ENCODE measurements at places on chromosomes 7 and 10. TPM values are rescaled to one million over a fixed set of nuclear protein-coding genes. Genes with fewer than 3 reads are reported as not detected.

GRCh38 chr7:89771003-89771636 lies 383.1 kb upstream of the STEAP1 start:
- no peaks in the 10 kb centered on the region for H3K4me1 ChIP-seq
- H3K4me3 ChIP-seq: no peak overlapping the region
- no peaks in the 10 kb centered on the region for H3K27me3 ChIP-seq
- H3K27ac ChIP-seq: no peak overlapping the region
- no peak for DNase-seq
- H3K36me3 ChIP-seq: no peaks in the 10 kb centered on the region

- H3K27me3 ChIP-seq: no peaks in the 10 kb centered on the region
- DNase-seq: peak; percentile 89
- H3K27ac ChIP-seq: peak overlapping the region; percentile 53
- no peaks in the 10 kb centered on the region for H3K36me3 ChIP-seq
These were observed 4.4 kb downstream of the MSRB2 start for GRCh38 chr10:23099816-23100215.

DNA sequence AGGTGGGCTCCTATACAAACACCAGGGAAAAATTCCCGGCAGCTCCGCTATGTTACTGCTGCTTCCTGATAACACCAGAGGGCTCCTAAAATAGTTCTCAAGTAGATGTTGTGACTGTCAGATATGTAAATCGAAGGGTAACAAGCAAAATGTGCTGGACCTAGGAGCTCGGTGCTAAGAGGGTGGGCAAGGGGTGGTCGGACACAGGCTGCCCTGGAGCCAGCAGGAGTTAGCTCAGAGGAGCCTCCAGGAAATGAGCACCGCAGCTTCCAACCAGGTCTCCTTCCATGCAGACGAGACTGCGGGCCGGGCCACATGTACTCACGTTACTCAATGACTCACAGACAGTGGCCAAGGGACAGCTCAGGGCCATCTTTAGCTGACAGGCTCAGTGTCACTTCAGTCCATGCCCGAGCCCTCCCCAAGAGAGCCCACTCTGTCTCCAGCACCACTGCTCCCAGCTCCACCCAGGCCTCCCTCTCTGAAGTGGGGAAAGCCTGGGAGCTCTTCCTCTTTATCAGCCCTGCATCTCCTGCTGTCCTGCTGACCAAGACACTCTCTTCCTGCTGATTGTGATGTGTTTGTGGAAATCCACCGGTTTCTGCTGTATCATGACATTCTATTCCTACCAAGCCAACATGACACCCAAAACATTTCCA lies 37.2 kb upstream of the TMEM273 start:
- no peak overlapping the region for H3K4me3 ChIP-seq
- no peaks in the 10 kb centered on the region for H3K27me3 ChIP-seq
- no peak for DNase-seq
- H3K36me3 ChIP-seq: no peaks in the 10 kb centered on the region
- H3K4me1 ChIP-seq: no peaks in the 10 kb centered on the region

DNA sequence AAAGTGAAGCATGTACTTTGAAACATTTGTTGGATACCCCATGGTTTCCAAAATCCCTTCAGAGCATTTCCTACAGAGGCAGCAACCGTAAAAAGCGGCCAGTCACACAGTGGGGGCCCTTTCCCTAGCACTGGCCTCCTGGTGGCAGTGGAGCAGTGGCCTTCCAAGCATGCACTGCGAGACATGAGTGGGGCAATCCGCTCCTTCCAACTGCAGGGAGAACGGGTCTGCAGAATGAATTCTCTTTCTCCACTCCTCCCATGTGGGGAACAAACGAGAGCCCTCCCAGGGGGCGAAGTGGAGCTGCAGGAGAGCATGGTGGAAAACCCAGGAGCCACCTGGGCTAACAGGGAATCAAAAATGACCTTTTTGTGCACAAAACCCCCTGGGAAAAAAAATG lies 542.9 kb upstream of the GALNT17 start:
- H3K27me3 ChIP-seq: no peaks in the 10 kb centered on the region
- no peaks in the 10 kb centered on the region for H3K36me3 ChIP-seq
- no peak overlapping the region for H3K27ac ChIP-seq
- H3K4me3 ChIP-seq: no peak overlapping the region
- peaks cover 6% of the 10 kb centered on the region for H3K4me1 ChIP-seq

GRCh38 chr7:64965594-64965993 lies 25.2 kb downstream of the ZNF117 start:
- no peak for DNase-seq
- no peak overlapping the region for H3K4me3 ChIP-seq
- H3K36me3 ChIP-seq: no peaks in the 10 kb centered on the region
- H3K27ac ChIP-seq: no peak overlapping the region

- peak; percentile 59 for DNase-seq
- no peaks in the 10 kb centered on the region for H3K27me3 ChIP-seq
- H3K4me1 ChIP-seq: peaks cover 1% of the 10 kb centered on the region
- H3K4me3 ChIP-seq: peak overlapping the region; percentile 51
- peaks cover 2% of the 10 kb centered on the region for H3K36me3 ChIP-seq
- H3K27ac ChIP-seq: peak overlapping the region; percentile 67
These were observed 9.8 kb upstream of the GRB10 start for GRCh38 chr7:50792342-50793119.

- peak overlapping the region; percentile 100 for H3K27ac ChIP-seq
- DNase-seq: no peak
- H3K4me3 ChIP-seq: peak overlapping the region; percentile 94
- H3K27me3 ChIP-seq: no peaks in the 10 kb centered on the region
- H3K36me3 ChIP-seq: peaks cover 3% of the 10 kb centered on the region
These were observed 317 bp downstream of the PDZD7 start for GRCh38 chr10:101030496-101031127.

DNA sequence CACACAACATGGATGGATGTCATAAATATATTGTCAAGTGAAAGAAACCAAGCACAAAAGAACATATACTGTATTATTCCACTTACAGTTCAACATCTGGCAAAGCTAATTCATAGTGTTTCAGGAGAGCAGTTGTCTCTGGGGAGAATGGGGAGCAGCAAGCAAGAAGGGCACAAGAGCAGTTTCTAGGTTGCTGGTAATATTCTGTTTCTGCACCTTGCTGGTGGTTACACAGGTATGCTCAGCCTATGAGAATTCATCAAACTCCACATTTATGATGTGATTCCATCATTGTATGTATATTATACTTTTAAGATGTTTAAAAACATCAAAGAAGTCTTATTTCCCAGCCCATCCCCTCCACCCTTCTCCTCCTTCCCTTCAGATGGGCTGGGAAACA lies 18.1 kb upstream of the PALS2 start:
- no peaks in the 10 kb centered on the region for H3K4me1 ChIP-seq
- no peak overlapping the region for H3K27ac ChIP-seq
- no peak for DNase-seq
- no peaks in the 10 kb centered on the region for H3K36me3 ChIP-seq
- H3K4me3 ChIP-seq: no peak overlapping the region

DNA sequence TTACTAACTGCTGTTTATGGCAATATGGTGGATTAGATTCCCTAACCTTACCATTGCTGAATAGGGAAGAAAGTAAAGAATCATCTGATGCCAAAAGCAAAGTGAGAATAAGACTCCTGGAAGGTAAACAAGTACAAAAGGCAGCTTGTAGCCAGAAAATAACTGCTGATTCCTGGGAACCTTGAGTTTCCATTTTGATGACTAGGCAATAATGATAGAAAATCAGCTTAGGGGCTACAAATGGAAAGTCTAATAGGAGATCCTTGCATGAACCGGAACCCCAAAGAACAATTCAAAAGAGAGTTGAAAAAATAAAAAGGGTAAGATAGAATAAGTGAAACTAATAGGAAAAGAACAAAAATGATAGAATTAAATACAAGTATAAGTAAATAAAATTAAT lies 316.4 kb downstream of the PHTF2 start:
- no peak for DNase-seq
- H3K4me1 ChIP-seq: no peaks in the 10 kb centered on the region
- H3K4me3 ChIP-seq: no peak overlapping the region
- H3K27me3 ChIP-seq: no peaks in the 10 kb centered on the region

- no peak overlapping the region for H3K4me3 ChIP-seq
- no peaks in the 10 kb centered on the region for H3K36me3 ChIP-seq
- H3K27me3 ChIP-seq: no peaks in the 10 kb centered on the region
- no peak for DNase-seq
- no peak overlapping the region for H3K27ac ChIP-seq
These were observed 198.6 kb upstream of the BMPER start for GRCh38 chr7:33706771-33707200.

- H3K36me3 ChIP-seq: no peaks in the 10 kb centered on the region
- peaks cover 5% of the 10 kb centered on the region for H3K4me1 ChIP-seq
- H3K27ac ChIP-seq: peak overlapping the region; percentile 98
- H3K4me3 ChIP-seq: peak overlapping the region; percentile 81
- DNase-seq: peak; percentile 87
These were observed 578 bp downstream of the ZMYND11 start for GRCh38 chr10:135601-136464.

DNA sequence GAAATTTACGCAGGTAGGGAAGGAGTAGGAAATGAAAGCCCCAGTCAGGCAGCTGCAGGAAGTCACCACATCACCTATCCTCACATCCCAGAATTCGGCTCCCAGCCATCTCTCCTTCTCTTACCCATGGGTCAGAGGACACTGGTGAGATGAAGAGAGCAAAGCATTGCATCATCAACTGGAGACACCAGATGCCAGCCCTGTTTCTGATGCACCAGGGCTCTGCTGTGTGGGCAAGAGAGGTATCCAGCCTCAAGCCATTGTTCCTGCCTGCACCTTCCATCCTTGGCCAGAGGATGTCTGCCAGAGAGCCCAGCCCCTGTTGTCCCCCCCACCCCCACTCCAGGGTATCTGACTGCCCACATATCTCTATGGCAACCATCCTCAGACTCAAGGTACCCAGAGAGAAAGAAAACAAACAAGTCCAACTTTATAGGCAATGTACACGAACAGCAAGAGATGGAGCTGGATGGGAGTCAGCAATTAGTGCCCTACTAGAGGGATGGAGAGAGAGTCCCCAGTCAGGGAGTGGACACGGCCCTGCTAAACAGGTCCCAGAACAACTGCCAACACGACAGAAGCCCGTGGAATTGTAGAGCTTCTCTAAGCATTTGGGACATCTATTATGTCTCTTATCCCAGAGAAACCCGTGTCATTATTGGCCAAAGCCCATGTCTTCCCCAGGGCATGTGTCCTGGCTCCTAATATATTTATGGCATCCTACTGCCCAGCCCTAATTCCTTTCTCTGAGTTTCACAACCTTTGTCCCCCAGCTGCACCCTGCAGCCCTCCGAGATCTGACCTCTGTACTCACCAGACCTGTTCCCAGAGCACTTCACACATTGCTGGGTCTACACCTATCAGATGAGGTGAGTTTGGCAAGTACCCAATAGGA lies 2.8 kb downstream of the CAMK2G start:
- H3K36me3 ChIP-seq: peaks cover 16% of the 10 kb centered on the region
- peak; percentile 92 for DNase-seq
- H3K4me1 ChIP-seq: peaks cover 9% of the 10 kb centered on the region
- H3K4me3 ChIP-seq: no peak overlapping the region
- no peaks in the 10 kb centered on the region for H3K27me3 ChIP-seq

- H3K4me3 ChIP-seq: no peak overlapping the region
- H3K27ac ChIP-seq: no peak overlapping the region
- no peaks in the 10 kb centered on the region for H3K36me3 ChIP-seq
- DNase-seq: no peak
These were observed 12.9 kb upstream of the ZNF736 start for GRCh38 chr7:64300641-64301405.

- DNase-seq: no peak
- peaks cover 13% of the 10 kb centered on the region for H3K4me1 ChIP-seq
- no peak overlapping the region for H3K4me3 ChIP-seq
- no peak overlapping the region for H3K27ac ChIP-seq
These were observed 18.4 kb upstream of the HABP2 start for GRCh38 chr10:113534423-113534822.

DNA sequence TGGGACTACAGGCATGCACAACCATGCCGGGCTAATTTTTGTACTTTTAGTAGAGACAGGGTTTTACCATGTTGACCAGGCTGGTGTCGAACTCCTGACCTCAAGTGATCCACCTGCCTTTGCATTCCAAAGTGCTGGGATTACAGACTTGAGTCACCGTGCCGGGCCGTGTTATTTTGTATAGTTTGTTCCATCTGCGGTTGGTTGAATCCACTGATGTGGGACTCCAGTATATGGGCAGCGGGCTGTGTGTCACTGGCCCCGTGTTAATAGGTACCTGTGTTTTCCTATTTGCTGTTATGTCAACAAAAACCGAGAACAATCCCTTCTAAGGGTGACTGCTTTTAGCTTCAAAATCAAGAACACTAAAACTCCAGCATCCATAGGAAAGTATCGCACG lies 297.6 kb upstream of the PITRM1 start:
- no peak for DNase-seq
- no peak overlapping the region for H3K27ac ChIP-seq
- no peak overlapping the region for H3K4me3 ChIP-seq
- no peaks in the 10 kb centered on the region for H3K36me3 ChIP-seq
- H3K27me3 ChIP-seq: no peaks in the 10 kb centered on the region

GRCh38 chr10:128316925-128317324 lies 190.7 kb upstream of the MKI67 start:
- H3K36me3 ChIP-seq: no peaks in the 10 kb centered on the region
- H3K4me1 ChIP-seq: no peaks in the 10 kb centered on the region
- no peak overlapping the region for H3K4me3 ChIP-seq
- H3K27ac ChIP-seq: no peak overlapping the region

DNA sequence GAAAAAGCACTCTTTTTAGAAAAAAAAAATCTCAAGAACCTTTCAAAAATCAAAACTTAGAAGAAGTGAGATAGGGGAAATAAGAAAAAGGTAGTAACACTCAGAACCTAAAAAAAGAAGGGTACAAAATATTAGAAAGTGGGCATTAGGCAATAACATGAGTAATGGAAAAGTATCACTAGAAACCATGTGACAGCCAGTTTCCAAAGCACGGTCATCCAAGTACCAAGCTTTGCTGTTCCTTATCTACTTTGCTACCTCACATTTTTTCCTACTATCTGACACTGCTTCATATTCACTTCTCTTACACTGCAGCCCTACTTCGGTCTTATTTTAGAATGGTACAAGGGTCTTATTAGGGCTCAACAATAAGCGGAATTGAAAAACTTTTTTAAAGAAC lies 30.3 kb downstream of the IMMP2L start:
- H3K4me3 ChIP-seq: no peak overlapping the region
- H3K36me3 ChIP-seq: no peaks in the 10 kb centered on the region
- no peaks in the 10 kb centered on the region for H3K4me1 ChIP-seq
- H3K27me3 ChIP-seq: no peaks in the 10 kb centered on the region

PHYHIPL gene
- polyA plus RNA-seq: 7.0 TPM

C7orf57 gene
- not detected for polyA plus RNA-seq

SAP25 gene
- 18.6 TPM for polyA plus RNA-seq

GSTO2 gene
- polyA plus RNA-seq: 13.2 TPM

CRYGN gene
- polyA plus RNA-seq: not detected

METTL27 gene
- polyA plus RNA-seq: 4.1 TPM

All from small intestine (tissue), 16 donors.